Posterior vena cava (tissue), 2 donors: ENCODE measurements at places on chromosomes 16 and 17.

DNA sequence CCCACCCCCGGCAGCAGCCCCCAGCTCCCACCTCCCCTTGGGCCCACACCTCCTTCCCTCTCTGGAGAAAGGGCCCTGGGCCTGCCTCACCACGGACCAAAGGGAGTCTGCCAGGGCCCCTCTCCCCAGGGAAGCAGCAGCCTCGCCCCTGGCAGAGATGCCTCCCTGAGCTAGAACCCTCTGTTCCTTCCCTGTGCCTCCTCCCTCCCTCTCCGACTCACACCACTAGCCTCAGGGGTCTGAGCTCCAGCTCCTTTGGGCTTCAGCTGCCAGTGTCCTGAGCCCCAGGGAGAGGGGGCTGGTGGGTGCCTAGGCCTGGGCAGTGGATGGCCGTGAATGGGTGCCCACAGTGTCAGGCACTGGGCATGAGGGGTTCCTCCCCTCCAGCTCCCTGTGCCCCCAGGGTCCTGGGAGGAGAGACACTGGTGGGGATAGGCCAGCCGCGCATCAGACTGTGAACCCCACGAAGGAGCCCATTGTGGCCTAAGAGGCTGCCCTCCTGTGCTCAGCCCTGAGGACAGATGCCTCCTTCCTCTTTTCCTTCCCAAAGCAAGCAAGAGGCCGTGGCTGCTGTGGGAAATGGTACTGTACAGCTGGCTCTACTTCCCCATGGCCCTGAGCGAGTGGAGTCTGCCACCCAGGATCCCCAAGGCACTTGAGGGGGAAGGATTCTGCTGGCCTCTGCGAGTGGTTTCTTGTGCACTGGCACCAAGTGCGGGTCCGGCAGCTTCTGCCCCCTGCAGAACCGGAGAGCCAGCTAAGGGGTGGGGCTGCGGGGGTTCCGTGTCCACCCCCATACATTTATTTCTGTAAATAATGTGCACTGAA lies 20.7 kb downstream of the MMP15 start:
- no peak for DNase-seq

- no peak for DNase-seq
Observed at GRCh38 chr17:77882040-77882439, 76.5 kb upstream of the TNRC6C start.

GRCh38 chr17:76076146-76076764 lies 1.7 kb downstream of the GALR2 start:
- DNase-seq: no peak

GRCh38 chr16:88482630-88483391 lies 29.7 kb downstream of the ZFPM1 start:
- DNase-seq: no peak

DNA sequence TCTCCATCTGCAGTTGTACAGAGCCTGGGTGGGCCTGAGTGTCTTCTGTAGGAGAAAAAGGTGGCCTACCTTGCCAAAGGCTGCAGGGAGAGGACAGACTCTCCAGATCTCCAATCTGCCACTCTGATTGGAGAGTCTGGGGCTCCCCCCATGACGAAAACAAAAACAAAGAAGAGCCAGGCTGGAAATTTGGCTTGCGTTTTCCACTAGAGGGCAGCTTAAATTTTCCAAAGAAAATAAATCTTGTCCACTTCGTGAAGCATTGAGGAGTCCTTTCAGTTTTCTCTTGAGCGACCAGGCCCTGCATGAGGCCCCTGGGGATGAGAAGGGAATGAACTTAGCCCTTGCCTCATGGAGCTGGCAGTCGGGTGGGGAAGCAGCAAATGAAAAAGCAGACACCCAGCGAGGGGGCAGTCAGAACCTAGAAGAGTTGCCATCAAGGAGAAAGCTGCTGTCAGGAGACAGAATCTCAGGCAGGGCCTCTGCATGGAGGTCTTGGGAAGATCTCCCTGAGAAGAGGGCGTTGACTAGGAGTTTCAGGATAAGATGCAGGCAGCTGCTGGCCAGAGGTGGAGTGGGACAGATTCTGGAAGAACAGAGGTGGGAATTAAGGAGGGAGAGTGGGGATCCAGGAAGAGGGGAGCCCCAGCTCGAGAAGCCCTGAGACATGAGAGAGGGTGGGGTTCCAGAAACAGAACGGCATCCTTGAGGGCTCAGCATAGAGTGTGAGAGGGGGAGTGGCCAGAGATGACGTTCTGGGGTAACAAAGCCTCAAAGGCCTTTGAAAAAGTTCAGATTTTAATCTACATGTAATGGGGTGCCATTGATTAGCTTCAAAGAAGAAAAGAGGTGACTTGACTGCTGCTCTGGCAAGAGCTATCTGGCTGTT lies 8.4 kb upstream of the SHCBP1 start:
- DNase-seq: no peak

- peak; percentile 23 for DNase-seq
Observed at GRCh38 chr16:81528256-81528655, 83.6 kb downstream of the CMIP start.

- DNase-seq: no peak
Observed at GRCh38 chr17:12547831-12548230, 117.9 kb upstream of the MYOCD start.

- DNase-seq: no peak
Observed at GRCh38 chr17:36732351-36732750, 131.0 kb downstream of the MRM1 start.

DNA sequence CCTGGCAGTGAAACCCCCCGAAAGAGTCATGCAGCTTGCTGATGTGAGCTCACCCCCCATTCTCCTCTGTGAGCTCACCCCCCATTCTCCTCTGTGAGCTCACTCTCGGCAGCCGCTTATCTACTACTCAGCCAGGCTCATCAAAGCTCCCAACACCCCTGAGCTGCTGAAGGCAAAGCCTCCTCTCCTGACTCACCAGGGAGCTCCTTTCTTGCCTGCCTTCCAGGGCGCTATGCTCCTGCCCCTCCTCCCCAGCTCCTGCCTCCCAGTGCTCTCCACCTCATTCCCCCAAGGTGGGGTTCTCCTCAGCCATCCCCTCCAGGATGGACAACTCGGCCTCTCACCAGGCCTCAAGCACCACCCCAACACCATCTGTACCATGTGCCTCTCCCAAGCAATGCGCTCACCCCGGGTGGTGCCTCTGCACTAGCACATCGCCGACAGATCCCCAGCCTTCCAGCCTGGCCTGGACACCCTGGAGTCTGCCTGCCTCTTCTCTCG lies 27.7 kb upstream of the FAAP100 start:
- no peak for DNase-seq

DNA sequence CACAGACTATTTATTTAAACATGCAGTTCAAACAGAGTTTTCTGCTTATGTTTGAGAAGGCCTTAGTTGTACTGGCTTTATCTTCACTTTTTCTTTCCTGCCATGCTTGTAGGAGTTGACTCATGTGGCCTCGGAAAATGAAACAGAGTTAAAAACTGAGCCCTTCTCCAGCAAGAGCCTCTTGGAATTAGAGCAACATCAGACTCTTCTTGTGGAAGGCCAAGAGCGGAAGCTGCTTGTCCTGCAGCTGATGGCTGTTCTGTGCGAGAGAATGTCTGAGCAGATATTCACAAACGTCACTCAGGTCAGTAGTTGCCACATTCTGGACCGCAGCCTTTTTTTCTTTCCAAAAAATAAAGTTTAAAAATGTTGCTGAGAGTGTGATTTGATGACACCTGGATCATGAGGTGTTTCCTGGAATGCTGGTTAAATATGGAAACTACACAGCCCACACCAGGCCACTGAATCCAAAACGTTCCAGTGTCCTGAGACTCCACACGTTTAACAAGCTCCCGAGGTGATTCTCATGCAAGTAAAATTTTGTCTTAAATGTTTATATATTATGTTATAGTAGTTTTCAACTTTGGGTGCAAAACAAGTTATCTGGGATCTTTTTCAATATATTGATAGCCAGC lies 65.9 kb downstream of the TANGO6 start:
- DNase-seq: no peak

DNA sequence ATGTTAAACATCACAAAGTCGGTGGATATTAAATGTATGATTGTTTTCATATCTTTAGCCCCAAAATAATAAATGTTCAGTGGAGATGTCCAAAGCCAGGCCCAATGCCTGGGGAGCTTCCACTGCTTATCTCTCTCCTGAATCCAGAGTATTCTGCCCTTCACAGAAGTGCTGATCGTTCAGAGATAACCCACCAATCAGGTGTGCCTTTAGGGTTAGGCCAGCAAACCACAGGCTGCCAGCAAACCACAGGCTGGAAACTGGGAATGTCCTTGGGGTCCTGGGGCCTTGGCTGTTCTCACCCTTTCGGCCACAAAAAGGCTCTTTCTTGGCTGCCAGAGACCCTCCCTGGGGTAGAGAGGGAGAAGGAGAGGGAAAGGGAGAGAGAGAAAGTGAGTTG lies 33.9 kb downstream of the NXN start:
- no peak for DNase-seq

GRCh38 chr17:40014375-40014980 lies 762 bp upstream of the CSF3 start:
- no peak for DNase-seq

GRCh38 chr17:67026341-67026740 lies 18.0 kb upstream of the CACNG1 start:
- DNase-seq: no peak

GRCh38 chr17:66301367-66301863 lies 998 bp upstream of the PRKCA start:
- DNase-seq: no peak

DNA sequence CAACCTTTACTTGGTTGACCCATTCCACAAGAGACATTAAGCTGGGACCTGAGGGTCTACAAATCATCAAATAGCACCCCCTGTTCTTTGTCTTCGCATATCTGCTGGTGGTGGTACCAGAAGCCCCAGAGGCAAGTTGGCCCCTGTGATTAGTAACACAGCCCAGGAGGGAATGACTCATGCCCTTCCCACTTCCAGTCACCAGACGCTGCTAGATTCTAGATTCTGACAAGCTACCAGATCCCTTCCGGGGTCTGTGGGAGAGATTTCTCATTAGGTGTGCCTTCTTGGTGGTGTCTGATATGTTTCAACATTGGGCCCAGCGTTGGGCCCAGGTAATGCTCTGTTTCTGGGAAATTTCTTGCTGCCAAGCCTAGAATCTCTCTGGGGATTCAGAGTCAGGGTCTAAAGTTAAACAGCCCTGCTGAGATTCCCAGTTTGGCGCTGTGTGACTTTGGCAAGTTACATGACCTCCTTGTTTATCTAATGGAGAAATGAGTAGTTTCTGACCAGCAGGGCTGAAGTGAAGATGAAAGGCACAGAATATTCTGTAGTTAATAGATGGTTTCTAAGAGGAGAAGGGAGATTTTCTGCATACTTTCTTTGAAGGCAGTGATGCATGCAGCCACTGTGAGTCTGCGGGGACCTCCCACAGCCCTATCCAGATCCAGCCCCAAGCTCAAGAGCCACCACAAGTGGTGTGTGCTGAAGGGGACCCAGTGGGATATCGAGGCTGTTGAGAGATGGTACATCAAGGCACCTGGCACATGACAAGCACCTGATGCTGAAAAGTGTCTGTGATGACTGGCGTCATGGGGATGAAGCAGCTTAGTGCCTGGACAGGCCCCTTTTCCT lies 3.9 kb downstream of the TRPV2 start:
- no peak for DNase-seq
